ENCODE measurements at places on chromosomes 2 and 18.

DNA sequence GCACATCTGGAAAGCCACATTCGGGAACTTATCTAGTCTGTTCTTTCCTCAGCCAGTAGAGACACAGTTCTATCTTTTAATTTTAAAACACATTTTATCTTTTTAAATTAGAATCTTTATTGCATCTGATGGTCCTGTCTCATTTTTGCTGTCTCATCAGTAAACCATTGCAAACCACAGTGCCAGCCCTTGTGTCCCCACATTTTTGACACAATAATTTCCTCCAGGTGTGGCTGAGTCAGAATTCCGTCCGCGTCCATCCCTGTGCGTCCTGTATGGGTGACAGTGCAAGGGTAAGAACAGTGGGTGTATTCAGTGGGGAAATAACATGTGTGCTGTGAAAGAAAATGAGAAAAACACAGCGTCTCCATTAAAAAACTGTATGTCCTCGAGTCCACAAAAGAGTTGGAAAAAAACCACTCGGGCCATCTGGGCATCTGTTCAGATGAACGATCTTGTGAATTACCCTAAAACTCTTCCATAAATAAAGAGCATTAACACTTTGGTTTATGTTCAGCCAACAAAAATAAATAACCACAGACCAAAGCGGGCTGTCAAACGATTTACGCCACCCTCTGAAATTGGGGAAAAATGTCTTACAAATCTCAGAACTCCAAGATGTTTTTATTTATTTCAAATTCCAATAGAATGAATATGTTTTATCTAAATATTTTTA is 137.3 kb downstream of the ZNF516 start:
- DNase-seq: no peak

- no peak for DNase-seq
These were observed 621.9 kb downstream of the XIRP2 start for GRCh38 chr2:167510071-167510759.

GRCh38 chr2:237920673-237921072 is 46.1 kb upstream of the UBE2F start:
- DNase-seq: no peak

DNA sequence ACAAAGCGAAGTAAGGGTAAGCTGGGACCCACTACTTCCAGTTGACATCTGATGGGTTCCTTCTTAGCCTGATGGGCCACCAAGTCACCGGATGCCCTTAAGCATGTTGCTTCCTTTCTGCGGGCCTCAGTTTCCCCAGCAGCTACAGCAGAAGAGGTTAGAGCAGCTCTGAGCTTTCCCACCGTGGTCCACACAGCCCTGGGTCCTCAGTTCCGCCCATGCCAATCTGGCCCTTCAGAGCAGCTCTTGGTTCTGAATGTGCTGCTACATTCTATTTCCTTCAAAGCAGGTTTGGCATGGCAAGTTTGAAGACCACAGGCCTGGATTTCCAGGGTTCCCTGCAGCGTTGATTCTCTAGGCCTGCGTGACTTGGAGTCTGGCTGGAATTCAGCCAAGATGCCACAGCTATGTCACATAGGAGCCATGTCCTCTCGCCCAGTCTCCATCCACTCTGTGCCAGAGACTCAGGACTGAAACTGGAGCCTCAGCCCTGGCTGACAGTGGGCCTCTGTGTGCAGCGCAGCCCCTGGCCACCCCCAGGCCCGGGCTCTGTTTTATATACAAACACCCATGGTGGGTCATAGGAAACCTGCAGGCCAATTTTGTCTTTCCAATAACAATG is 79.6 kb downstream of the TFCP2L1 start:
- no peak for DNase-seq

GRCh38 chr2:211495339-211495738 is 938.9 kb downstream of the CPS1 start:
- no peak for DNase-seq

GRCh38 chr2:231104115-231104713 is 20.6 kb downstream of the HTR2B start:
- DNase-seq: no peak

- no peak for DNase-seq
These were observed 44.2 kb downstream of the GPD2 start for GRCh38 chr2:156480376-156480775.

GRCh38 chr2:36362291-36362690 is 6.7 kb downstream of the CRIM1 start:
- DNase-seq: no peak

DNA sequence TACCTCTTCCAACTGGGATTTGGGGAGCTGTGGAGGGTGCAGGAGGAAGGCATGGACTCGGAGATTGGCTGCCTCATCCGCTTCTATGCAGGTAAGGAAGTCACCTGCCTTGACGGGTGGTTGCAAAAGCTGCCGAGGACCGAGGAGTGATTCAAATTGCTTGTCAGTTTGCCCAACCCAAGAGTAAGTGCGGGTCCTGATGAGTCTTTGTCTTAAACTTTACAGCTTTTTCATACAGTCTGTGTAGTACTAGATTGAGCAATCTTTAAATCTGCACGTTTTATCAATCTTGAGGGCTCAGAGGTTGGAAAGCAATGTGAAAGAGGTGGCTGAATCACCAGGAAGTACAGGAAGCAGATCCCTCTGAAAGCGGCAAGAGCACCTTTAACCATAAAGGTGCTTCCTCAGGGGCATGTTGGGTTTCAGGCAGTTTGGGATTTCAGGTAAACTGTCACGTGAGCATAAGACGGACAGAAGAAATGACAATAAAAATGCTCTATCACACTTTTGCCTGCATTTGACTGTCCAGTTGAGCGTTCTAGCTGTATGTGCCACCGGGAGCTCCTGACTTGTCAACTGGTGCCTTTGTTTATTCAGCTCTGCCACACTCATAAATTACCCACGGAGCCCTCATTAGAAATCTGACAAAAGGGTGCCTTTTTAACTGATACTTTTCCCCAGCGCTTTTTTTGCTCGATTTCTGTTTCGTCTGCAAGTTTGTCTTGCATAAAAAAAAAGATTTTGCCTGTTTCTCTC is 2.0 kb downstream of the PHLPP1 start:
- DNase-seq: no peak

GRCh38 chr2:47721296-47721695 is 61.6 kb upstream of the MSH6 start:
- DNase-seq: no peak

Measured in GM12892 (cell line).